ENCODE measurements at places on chromosomes 3 and 15. TPM values are rescaled to one million over a fixed set of nuclear protein-coding genes. Genes with fewer than 3 reads are reported as not detected.

Gene FBLN2
- total RNA-seq = 10.8 TPM

Gene DMXL2
- 21.9 TPM for total RNA-seq

Gene GMPPB
- 35.8 TPM for total RNA-seq

Gene TNFAIP8L3
- 0.83 TPM for total RNA-seq

GRCh38 chr3:187042346-187042745 lies 97.0 kb downstream of the RPL39L start:
- DNase-seq = no peak

GRCh38 chr3:55341502-55342031 lies 145.5 kb downstream of the WNT5A start:
- peak; percentile 36 for DNase-seq

DNA sequence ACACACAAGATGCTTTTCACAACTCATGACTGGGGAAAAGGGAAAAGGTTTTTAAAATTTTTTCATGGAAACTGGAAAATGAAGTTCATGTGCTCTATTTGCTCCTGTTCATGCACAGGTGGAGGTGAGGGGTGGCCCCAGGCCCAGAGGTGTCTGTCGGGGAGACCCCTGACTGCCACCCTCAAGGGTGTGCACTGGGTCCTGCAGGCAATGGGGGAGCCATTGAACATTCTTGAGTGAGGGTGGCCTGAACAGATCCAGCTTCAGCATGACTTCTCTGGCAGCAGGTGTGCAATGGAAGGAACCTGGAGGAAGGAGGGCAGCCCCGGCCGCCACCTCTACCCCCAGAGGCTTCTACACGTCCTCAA lies 145.3 kb upstream of the IQSEC1 start:
- DNase-seq = no peak

- no peak for DNase-seq
These were observed 827.4 kb upstream of the NR2F2 start for GRCh38 chr15:95503107-95503506.

DNA sequence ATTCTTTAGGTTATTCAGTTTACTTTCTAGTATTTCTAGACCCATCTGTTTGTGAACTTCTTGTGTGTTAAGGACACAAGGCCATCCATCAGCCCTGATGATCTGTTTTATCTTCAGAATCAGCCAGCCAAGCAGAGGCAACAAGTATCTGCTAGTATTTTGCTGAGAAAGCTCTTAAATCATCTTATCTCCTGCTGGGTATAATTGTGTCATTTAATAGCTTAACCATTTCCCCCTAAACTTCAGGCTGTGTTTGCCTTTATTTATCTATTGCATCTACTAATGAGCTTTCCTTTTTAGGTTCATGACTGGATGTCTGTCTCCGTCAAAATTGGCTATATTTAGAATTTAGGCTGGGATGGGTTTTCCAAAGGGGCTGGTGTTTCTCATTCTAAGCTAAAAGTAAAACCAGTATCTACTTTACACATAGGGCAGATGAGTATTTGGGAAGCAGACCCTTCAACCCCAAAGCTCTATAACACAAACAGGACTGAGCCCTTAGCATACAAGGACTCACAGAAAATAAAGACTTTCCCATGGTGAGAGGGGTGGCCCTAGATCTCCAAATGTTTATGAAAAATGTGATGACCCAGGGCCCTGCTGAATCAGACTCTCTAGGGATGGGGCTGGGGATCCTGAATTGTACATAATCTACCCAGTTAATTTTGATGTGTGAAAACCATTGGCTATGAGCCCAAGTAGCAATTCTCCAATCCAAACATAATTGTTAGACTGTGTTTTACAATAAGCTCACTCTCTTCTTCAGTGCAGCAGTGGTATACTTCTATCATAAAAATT lies 65.3 kb upstream of the PSMD6 start:
- DNase-seq = no peak

DNA sequence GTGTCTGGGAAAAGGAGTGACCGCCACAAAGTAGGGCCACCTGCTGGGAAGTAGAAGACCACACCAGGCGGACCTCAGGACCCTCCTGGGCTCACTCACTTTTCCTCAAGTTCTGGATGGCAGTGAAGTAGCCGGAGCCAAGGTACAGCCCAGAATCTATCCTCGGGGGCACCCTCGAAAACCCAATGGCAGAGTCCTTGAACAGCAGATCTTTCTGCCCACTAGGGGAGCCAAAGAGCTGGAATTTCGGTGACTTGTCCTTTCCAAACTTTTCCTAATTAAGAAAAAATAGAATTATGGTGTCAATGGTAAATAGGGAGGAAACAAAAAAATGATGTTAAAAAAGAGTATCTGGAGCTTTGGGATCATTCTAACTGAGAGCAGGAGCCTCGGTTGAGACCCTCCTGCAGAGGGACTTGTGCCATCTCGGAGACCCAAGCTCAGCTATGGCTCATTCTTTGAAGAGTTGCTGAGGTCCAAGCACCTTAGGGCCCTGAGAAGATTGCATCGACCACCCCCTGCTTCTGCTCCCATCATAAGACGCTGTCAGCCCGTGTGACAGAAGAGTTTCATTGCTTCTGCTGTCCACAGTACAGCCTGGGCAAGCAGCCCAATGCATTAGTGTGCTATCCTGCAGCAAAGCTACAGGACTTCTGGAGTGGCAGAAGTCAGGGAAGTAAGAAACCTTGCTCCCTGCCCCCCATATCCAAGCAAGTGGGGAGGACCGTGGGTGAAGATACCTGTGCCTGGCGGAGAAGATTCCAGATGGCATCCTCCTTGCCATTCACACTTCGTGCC lies 14.8 kb downstream of the LTF start:
- DNase-seq = peak; percentile 8

- DNase-seq = no peak
These were observed 75.3 kb downstream of the MYLK start for GRCh38 chr3:123808812-123809211.
